ENCODE measurements at places on chromosomes 11 and 22.

GRCh38 chr22:32175683-32176644 lies 16.9 kb upstream of the C22orf42 start:
- H3K27me3 ChIP-seq: peaks cover 11% of the 10 kb centered on the region
- H3K27ac ChIP-seq: no peak overlapping the region
- H3K4me1 ChIP-seq: peaks cover 10% of the 10 kb centered on the region

- no peak overlapping the region for H3K4me3 ChIP-seq
- H3K27me3 ChIP-seq: no peaks in the 10 kb centered on the region
- peaks cover 38% of the 10 kb centered on the region for H3K36me3 ChIP-seq
- peak; percentile 7 for DNase-seq
Measured at GRCh38 chr11:60854140-60854846, 1.5 kb downstream of the PTGDR2 start.

DNA sequence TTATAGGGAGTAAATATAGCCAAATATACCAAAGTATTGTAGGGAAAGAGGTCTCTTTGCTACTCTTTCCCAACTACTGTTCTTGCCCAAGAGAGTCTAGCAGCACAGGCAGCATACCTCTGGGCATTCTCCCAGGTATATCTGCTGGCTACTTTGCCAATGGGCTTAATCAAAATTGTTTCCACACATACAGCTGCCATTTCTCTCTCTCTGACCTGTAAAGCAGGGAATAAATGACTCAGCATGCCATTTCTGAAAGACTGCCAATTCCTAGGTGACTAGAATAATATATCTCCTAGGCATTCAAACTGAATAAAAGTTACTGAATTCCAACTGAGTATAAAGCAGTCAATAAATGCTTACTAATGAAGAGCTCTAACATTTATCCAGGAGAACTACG lies 44.6 kb downstream of the RDX start:
- no peaks in the 10 kb centered on the region for H3K27me3 ChIP-seq
- no peak overlapping the region for H3K4me3 ChIP-seq
- H3K27ac ChIP-seq: no peak overlapping the region
- DNase-seq: no peak
- no peaks in the 10 kb centered on the region for H3K4me1 ChIP-seq

GRCh38 chr11:73664877-73665276 lies 18.5 kb downstream of the PLEKHB1 start:
- no peaks in the 10 kb centered on the region for H3K27me3 ChIP-seq
- H3K4me1 ChIP-seq: peaks cover 42% of the 10 kb centered on the region
- DNase-seq: no peak

- H3K36me3 ChIP-seq: no peaks in the 10 kb centered on the region
- no peak overlapping the region for H3K27ac ChIP-seq
- no peaks in the 10 kb centered on the region for H3K27me3 ChIP-seq
- H3K4me3 ChIP-seq: no peak overlapping the region
- no peaks in the 10 kb centered on the region for H3K4me1 ChIP-seq
Measured at GRCh38 chr11:16326679-16327297, 29.6 kb downstream of the SOX6 start.

- no peak overlapping the region for H3K4me3 ChIP-seq
- peaks cover 32% of the 10 kb centered on the region for H3K27me3 ChIP-seq
- H3K27ac ChIP-seq: no peak overlapping the region
- H3K36me3 ChIP-seq: no peaks in the 10 kb centered on the region
Measured at GRCh38 chr11:7677071-7677470, 3.8 kb upstream of the CYB5R2 start.

DNA sequence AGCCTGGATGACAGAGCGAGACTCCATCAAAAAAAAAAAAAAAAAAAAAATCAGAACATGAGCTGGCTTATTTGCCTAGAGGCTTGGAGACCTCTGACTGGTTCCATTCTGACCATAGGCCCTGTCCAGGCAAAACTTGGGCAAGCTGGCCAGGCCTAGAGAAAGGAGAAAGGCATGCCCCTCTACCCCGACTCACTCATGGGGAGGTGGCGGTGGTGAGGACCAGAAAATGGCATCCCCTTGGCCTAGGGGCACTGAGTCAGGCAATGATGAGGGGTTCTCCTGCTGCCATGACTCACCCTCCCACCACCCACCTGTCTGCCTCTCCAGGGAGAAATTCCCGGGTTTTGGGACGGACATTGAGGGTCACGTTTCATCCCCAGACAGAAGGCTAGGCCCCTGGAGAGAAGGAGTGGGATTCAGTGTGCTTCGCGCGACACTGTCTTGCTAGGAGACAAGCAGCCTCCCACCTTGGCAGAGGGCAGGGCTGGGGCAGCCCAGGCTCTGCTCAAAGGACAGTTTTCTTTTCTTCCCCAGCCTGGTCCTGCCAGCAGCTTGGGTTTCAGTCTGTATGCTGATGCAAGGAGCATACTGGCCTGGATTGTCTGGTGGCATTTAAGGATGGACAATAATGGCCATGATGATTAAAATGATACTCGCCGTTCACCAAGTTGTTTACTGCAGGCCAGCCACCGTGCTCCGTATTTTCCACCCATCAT lies 17.2 kb downstream of the TOB2 start:
- peaks cover 97% of the 10 kb centered on the region for H3K36me3 ChIP-seq
- H3K4me1 ChIP-seq: no peaks in the 10 kb centered on the region
